Caki2 (cell line): ENCODE measurements at places on chromosomes 5 and 9. TPM values are rescaled to one million over a fixed set of nuclear protein-coding genes. Genes with fewer than 3 reads are reported as not detected.
A peak's percentile ranks its signal among the peaks of the same experiment; 100 is the strongest.

GRCh38 chr5:138936968-138937345 is 61.8 kb upstream of the LRRTM2 start:
- DNase-seq: no peak

- DNase-seq: no peak
These were observed 36.6 kb downstream of the SLC46A2 start for GRCh38 chr9:112853882-112854585.

DNA sequence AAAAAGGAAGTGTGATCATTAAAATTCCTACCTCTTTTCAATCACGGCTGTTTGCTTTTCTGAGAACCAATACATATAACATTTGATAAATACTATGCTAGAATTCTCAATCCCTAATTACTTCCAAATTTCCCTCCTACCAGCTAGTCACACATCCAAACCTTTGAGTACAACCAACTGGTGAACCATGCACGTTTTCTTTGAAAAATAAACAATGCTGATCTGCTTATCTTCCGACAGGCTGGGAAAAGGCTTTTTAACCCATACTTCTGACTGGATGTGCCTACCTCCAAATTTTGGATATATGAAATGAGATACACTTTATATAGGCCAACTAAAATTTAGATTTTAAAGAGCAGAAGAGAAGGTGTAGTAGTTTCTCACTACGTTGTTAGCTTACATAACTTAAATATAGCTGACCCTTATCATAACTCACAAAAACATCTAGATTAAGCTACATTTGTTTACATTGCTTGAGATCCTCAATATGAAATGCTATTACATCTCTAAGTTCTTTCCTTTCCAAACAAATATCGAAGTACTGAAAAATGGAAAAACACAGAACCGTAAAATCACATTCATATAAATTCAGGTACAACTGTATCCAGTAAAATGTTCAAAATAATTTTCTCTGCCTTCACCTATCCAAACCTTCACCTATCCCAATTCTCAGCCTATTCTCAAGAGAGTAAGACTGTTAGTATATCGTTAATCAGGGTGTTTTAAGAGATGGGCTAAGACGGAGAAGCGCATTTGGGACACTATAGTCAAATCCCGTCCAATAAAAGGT is 2.1 kb downstream of the NR3C1 start:
- DNase-seq: peak; percentile 44

GRCh38 chr5:77995793-77996409 is 219.8 kb upstream of the TBCA start:
- no peak for DNase-seq

DNA sequence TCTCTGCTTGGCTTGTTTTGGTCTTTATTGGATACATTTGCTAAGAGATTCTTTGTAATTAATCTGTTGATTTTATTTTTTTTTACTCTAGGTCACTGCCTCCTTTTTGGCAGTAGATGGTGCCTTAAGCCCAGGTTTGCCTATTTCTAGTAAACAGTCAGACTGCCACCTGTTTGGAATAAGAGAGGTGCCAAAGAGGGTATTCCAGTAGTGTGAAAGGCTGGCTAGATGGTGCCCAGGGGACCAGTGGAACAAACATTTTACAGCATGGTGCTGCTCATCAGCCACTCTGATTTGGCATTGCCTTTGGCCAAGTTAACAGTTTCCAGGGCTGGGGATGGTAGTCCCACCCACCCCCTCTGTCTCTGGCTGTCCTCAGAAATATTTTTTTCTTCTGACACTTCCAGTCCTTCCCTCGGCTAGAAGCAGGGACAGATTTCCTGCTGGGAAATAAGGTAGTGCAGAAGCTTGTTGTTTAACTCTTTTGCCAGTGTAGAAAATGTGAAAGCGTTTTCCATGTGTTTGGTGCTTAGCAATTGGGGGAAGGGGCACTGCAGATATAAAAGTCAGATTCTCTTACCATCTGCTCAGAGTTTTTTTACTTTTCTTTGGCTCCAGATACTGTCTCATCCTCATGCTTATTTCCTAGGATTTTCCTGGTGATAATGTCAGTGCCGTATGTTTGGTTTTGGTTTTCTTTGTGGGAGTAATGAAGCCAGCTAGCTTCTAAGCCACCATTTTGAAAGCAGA is 36.6 kb upstream of the FBXL7 start:
- no peak for DNase-seq

ITK gene
- not detected in 2 replicates for total RNA-seq

- peak; percentile 71 for DNase-seq
These were observed 289.9 kb upstream of the SMC2 start for GRCh38 chr9:103804077-103804735.

DNA sequence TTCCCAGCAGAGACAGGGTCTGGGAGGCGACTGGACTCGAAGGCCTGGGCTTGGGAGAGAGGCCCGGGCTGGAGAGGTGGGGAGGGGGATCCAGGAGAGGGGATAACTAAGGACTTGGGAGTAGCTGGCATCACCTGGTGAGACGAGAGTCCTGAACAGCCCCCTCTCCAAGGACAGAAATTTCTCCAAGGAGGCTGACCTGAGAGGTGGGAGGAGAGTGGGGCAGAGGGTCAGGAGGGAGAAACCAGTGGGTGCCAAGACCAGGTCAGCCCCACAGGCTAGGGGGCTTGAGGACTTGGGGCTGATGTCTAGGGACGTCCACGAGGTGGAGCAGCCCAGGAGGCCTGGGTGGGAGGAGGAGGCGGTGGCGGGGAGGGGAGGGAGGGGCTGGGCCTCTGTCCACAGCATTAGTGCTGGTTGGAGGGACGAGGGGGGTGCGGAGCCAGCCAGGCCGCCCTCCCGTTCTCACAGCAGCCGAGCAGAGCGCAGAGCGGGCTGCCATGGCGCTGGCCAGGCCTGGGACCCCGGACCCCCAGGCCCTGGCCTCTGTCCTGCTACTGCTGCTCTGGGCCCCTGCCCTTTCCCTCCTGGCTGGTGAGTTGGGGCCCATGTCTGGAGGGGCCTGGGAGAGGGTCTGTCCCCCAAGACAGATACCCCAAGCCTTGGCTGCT is at the start of gene CRB2:
TSS of gene CRB2 (plus strand) at position 437 of the 671 bp plus-strand sequence. CDS start at position 501, 64 bp downstream.
- DNase-seq: no peak

- DNase-seq: no peak
These were observed 187.8 kb downstream of the FANCC start for GRCh38 chr9:95129476-95130291.

DNA sequence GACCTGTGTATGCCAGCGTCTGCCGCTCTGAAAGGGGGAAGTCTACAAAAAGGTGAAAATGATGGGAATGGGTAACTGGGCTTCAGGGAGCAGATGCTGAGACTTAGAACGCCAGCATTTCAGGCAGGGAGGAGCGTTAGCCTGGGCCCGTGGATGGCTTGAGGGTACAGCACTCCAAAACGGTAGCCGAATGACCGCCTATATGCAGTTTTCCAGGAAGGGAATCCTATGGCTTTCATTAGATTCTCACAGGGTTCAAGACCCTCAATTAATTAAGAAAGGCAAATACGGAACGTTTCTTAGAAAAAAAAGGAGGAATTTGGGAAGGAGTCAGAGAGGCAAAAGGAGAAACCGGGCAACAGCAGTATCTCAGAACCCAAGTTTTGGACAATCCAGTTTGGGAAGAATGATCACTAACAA is 639 bp downstream of the AMACR start:
- DNase-seq: no peak

DNA sequence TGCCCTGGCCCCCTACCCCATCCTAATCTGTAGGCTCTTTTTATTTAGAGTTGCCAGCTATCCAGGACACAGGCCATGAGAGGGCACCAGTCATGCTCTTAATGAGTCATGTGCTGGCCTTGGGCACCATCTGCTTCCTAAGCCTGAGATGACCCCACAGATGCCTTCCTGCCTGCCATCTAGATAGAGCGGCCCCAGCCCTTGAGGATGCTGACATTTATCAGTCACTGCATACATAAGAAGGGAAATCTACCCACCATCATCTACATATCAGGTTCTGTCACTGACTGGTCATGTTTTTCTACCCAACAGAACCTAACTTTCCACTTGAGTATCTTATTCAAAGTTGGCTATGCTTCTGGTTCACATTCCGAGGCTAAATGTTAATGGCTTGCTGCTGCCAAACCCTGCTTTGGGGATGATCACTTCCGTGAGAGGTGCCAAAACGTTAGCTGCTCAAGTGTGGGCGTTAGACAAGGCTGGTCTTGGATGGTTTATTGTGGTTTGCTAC is 49.9 kb upstream of the TTC23L start:
- no peak for DNase-seq

DNA sequence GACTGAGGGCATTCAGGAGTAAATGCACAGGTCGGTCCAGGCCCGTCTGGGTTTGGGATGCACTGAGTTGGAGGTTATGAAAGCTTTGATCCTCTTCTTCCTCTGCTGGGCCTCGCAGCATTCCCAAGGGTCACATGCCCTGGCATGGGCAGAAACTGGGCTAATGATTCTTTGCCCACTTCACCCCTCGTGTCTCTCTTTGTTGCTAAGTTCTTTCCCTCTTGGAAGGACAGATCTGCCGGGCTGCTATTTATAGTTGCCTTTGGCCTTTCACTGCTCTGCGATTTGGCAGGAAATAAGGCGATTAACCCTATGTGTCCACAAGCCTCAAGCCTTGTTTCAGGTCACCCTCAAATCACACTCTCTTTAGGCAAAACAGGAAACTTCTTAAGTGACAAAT is 66.9 kb downstream of the ENTREP1 start:
- no peak for DNase-seq

- DNase-seq: no peak
These were observed 196.2 kb upstream of the ELL2 start for GRCh38 chr5:96157841-96158291.

DNA sequence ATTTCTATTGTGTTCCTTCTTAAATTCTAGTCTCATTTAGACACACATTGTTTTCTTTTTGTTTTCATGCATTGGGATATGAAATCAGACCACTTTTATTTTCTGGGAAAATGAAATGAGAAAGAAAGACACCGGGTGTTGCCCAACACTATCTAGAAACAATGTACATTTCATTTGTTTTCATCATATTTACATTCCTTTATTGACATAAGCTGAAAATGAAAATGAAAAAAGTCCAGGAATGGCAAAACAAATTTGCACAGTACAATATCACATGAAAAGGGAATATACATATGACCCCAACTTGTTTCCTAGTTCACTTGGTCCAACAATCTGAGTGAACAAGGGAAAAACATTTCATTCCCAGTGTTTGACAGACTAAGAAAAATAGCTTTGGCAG is 20.7 kb downstream of the IFNE start:
- no peak for DNase-seq

DNA sequence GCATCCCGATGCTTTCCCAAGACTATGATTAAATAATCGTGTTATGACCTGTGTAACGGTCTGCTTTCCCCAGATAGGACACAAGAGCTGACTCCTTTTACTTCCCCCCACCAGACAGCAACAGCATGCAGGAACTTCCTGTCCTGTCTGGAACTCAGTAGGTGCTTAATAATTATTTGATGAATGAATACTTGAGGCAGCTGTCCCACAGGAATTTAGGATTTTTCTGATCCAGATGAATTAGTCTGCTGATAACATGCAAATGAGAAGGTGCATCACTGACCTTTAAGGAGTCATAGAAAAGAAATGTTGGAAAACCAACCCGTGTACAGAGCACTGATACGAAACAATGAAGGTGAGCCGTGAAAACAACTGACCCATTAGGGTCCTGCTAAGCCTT is 12.2 kb downstream of the RNF130 start:
- no peak for DNase-seq

SOHLH1 gene
- not detected in 2 replicates for total RNA-seq

GRCh38 chr5:96404191-96404867 is 28.7 kb downstream of the PCSK1 start:
- DNase-seq: no peak

DNA sequence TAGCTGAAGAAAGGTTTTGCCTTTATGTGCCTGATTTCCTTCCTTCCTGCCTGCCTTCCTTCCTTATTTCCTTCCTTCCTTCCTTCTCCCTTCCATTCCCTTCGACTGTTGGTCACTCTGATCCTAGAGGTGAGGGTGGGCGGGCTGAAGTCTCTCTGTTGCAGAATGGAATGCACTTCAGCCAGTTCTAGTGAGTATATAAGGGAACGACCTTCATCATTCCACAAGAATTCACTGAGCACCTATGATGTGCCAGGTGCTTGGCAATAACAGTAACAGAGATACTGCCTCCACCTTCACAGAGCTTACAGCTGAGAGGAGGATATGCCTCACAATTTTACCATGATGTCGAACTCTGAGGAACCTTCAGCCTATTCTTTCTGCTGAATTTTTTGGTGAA is 8.7 kb upstream of the OR5C1 start:
- DNase-seq: no peak

GRCh38 chr9:134449180-134449916 is 123.1 kb downstream of the RXRA start:
- peak; percentile 76 for DNase-seq
